ENCODE measurements at places on chromosomes 1 and 21. TPM values are rescaled to one million over a fixed set of nuclear protein-coding genes. Genes with fewer than 3 reads are reported as not detected.

C1orf167 gene
- not detected for total RNA-seq

TAS1R1 gene
- under 0.01 TPM for total RNA-seq

TNFRSF9 gene
- 0.43 TPM for total RNA-seq

PADI4 gene
- not detected for total RNA-seq

GPX7 gene
- total RNA-seq: 52.8 TPM

NTNG1 gene
- 2.9 TPM for total RNA-seq

RIPPLY3 gene
- total RNA-seq: under 0.01 TPM

TINAGL1 gene
- 60.5 TPM for total RNA-seq

NUAK2 gene
- 12.1 TPM for total RNA-seq

LCE1F gene
- total RNA-seq: not detected

UBE2U gene
- not detected for total RNA-seq

GPR157 gene
- total RNA-seq: 9.5 TPM

IBA57 gene
- total RNA-seq: 4.3 TPM

LCK gene
- total RNA-seq: 0.43 TPM

NBPF11 gene
- total RNA-seq: 4.8 TPM

ZNF436 gene
- 24.6 TPM for total RNA-seq

FMO1 gene
- under 0.01 TPM for total RNA-seq

EDN2 gene
- total RNA-seq: not detected

CHI3L1 gene
- 136 TPM for total RNA-seq

LEMD1 gene
- not detected for total RNA-seq

TCHH gene
- total RNA-seq: under 0.01 TPM

KDF1 gene
- total RNA-seq: not detected

BMP8B gene
- not detected for total RNA-seq

USH2A gene
- under 0.01 TPM for total RNA-seq

OR2L3 gene
- not detected for total RNA-seq

PITHD1 gene
- total RNA-seq: 25.4 TPM

CLEC20A gene
- total RNA-seq: not detected

TRIM67 gene
- total RNA-seq: not detected

LCE1E gene
- not detected for total RNA-seq

LRRC42 gene
- total RNA-seq: 39.0 TPM

LMO4 gene
- total RNA-seq: 44.1 TPM

IL10RB gene
- total RNA-seq: 34.5 TPM

GFI1 gene
- total RNA-seq: under 0.01 TPM

EPHA2 gene
- 47.0 TPM for total RNA-seq

FOXJ3 gene
- 34.5 TPM for total RNA-seq

OR6N1 gene
- total RNA-seq: not detected

ZNF281 gene
- 48.8 TPM for total RNA-seq

IGSF3 gene
- total RNA-seq: 3.5 TPM

DEGS1 gene
- 90.2 TPM for total RNA-seq

A3GALT2 gene
- not detected for total RNA-seq

C1QC gene
- total RNA-seq: not detected

ANKRD65 gene
- total RNA-seq: 1.6 TPM

Measured in fibroblast of villous mesenchyme (primary cell).